Foreskin keratinocyte (primary cell): ENCODE measurements at places on chromosomes 3 and 15. TPM values are rescaled to one million over a fixed set of nuclear protein-coding genes. Genes with fewer than 3 reads are reported as not detected.

SLC24A5 gene
- not detected in 2 replicates for total RNA-seq

- no peak for DNase-seq
These were observed 42.8 kb upstream of the PLOD2 start for GRCh38 chr3:146203776-146204175.

DNA sequence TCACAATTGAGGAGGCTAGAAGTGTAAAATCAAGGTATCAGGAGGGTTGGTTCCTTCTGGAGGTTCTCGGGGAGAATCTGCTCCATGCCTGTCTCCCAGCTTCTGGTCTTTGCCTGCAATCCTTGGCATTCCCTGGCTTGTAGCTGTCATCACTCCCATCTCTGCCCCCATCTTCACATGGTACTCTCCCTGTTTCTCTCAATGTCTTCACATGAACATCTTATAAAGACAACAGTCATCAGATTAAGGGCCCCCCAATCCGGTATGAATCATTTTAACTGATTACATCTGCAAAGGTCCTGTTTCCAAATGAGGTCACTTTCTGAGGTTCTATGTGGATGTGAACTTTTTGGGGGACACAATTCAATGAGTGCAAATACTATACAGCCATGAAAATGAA is 113.0 kb upstream of the GALNT15 start:
- no peak for DNase-seq

DNA sequence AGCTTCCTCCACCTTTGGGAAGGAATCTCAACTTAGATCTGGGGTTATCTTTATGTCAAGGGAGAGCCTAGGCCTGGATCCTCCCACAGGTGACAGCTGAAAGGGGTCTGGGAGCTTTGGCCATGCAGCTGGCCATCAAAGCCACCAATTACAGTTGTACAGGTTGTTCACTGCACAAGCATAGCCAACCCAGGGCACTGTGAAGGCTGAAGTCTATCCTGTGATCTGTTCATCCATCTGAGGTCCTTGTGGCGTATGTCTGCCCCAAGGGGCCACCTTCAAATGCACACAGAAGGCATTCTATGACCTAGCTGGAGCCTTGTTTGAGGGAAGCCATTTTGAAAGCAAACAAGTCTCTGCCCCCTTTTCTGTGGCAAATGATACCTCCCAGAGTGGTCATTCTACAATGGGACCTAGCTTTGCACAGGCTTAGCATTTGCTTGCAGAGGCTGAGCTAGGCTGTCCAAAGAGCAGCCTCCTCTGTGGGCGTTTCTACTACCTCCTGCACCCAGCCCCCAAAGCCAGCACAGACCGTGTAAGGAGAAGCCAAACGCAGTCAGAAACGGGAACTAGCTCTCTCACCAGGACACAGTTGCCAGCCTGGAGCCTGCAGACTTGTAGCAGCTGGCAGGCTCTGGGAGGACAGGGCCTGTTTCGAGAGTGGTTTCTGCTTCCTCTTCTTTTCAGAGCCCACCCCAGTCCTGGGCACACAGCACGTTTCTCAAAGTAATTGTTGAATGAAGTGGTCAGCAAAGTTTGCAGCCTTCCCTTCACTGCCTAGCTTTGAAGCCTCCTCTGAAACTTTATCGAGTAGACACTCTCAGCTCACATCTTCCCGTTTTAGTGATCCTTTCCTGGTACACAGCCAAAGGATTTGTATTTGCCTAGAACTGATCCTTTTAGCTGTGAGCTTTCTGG is 157.3 kb upstream of the SMAD3 start:
- no peak for DNase-seq
